Endodermal cell (in vitro differentiated cells): ENCODE measurements at places on chromosomes 6 and 20. TPM values are rescaled to one million over a fixed set of nuclear protein-coding genes. Genes with fewer than 3 reads are reported as not detected.

DNA sequence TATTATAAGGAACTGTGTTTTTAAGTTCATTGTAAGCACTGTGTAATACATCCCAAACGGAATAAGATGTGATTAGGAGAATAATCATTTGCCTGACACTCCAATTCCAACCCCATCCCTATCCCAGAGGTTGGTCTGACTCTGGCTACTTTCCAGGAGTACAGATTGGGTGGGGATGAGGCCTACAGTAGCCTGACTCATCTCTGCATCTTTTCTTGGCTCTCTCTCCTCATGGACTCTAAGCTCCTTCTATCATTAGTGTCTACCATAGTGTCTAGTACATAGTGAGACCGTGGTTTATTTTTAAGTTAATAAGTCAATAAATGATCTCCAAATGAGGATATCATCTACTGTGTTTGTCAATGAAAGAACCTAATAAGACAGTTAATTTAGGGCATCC, 92.2 kb upstream of the CNKSR3 start:
- H3K4me3 ChIP-seq: no peak overlapping the region
- no peak overlapping the region for H3K27ac ChIP-seq
- no peaks in the 10 kb centered on the region for H3K27me3 ChIP-seq
- H3K36me3 ChIP-seq: no peaks in the 10 kb centered on the region
- H3K4me1 ChIP-seq: no peaks in the 10 kb centered on the region

The TLDC2 gene
- total RNA-seq: 0.18 and 0.29 TPM in 2 replicates

The APOM gene
- total RNA-seq: 2.0 to 3.2 TPM (median 2.0 TPM) in 3 replicates

The CST5 gene
- not detected in 2 replicates for total RNA-seq

The KCNK15 gene
- 0.22 to 0.96 TPM in 2 of 3 replicates, not detected in the other for total RNA-seq

The BPI gene
- not detected in 2 replicates for total RNA-seq

DNA sequence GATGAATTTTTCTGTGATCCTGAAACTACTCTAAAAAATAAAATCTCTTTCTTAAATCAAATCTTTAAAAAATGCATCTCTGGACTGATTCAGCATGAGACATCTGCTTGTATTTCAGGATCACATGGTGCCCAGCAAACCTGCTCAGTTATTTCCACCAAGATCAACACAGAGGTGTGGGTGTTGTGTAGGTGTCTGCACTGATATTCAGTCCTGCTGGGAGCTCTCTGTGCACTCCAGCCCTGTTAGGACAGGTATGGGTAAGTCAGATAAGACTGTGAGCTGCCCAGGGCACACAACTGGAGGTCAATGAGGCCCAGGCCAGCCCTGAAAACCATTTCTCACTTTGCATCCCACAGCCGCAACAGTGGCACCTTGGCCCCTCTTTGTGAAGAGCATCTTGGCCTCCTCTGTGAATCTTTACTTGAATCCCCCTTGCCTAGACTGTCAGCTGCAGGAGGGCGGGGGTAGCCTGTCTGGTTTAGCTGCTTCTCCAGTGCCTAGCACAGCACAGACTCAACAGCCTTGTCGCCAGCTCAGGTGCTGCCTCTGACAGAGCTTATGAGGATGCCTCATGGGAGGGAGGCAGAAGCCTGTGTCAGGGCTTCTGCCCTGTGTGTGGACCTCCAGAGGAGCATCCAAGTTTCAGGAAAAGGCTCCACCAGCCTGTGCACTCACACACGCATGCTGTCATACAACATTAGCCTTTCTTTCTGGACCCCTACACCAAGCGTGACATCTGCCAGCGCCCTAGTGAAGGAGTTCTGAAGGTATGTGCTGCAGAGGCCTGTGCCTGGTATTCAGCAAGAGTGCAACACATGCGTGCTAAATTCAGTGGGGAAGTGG, 187.6 kb upstream of the CST7 start:
- peak; percentile 23 for DNase-seq
- H3K36me3 ChIP-seq: no peaks in the 10 kb centered on the region
- no peak overlapping the region for H3K4me3 ChIP-seq
- H3K27me3 ChIP-seq: no peaks in the 10 kb centered on the region

- no peaks in the 10 kb centered on the region for H3K36me3 ChIP-seq
- DNase-seq: peak; percentile 55
- no peak overlapping the region for H3K27ac ChIP-seq
- no peaks in the 10 kb centered on the region for H3K27me3 ChIP-seq
- peaks cover 10% of the 10 kb centered on the region for H3K4me1 ChIP-seq
Measured at GRCh38 chr20:50188879-50189680, 1.6 kb upstream of the CEBPB start.

GRCh38 chr20:58875111-58875510, 22.6 kb downstream of the GNAS start:
- H3K27me3 ChIP-seq: peaks cover 8% of the 10 kb centered on the region
- H3K4me3 ChIP-seq: no peak overlapping the region
- DNase-seq: no peak

DNA sequence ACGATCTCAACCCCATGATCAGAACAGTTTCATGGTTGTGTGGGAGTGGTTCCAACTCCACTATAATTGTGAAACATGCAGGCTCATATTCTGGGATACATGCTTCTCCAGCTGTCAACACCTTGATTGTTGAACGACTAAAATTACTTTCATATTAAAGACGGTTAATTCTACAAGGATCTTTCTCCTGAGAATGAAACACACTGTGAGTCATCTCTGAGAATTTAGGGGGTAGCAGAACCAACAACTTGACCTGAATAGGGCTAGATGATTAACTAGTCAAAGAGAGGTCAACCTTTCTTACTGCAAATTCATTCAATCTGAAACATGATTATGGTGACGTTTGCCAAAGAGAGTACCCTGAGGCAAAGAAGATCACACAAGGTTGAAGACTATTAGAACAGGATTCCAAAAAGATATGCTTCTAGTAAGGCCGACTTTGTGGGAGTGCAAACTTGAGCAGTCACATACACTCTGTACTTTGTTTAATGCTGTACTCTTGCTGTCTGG, 175.2 kb upstream of the CITED2 start:
- no peaks in the 10 kb centered on the region for H3K36me3 ChIP-seq
- H3K27ac ChIP-seq: no peak overlapping the region
- no peak overlapping the region for H3K4me3 ChIP-seq
- no peak for DNase-seq

The BANF2 gene
- not detected in 3 replicates for total RNA-seq

DNA sequence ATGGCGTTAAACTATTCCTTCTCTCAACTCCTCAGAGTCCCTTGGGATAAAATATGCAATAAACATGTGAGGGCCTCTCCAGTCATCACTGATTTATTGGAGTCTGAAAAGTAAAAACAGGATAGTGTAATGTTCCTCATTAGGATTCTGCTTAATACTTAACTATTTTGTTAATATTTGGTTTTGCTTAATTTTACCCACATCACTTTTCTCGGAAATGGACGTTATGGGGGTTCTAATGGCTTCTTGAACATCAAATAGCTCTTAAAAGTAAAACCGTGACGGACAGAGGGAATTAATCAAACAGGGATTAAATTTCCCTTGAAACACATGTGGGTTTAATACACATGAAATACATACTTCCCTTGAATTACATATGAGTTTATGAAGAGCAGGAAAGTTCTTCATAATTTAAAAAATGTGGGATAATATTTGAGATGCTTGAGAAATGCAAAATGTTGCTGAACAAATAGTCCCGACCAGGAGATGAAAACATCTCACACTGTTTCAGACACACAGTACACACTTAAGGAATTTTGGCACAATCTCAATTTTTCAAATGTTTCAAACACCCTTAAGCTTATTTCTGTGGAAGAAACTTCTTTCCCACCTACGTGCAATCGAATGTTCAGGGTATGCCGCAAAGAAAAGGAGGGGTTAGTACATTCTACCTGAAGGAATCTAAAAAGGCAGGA, 38.4 kb upstream of the EIF2S2 start:
- no peaks in the 10 kb centered on the region for H3K36me3 ChIP-seq
- DNase-seq: no peak
- no peak overlapping the region for H3K4me3 ChIP-seq
- peaks cover 10% of the 10 kb centered on the region for H3K4me1 ChIP-seq
- H3K27ac ChIP-seq: no peak overlapping the region
- H3K27me3 ChIP-seq: no peaks in the 10 kb centered on the region

The PDYN gene
- total RNA-seq: 0.52 to 0.71 TPM (median 0.65 TPM) in 3 replicates

The ARHGAP40 gene
- total RNA-seq: 18.3 and 18.5 TPM in 2 replicates

DNA sequence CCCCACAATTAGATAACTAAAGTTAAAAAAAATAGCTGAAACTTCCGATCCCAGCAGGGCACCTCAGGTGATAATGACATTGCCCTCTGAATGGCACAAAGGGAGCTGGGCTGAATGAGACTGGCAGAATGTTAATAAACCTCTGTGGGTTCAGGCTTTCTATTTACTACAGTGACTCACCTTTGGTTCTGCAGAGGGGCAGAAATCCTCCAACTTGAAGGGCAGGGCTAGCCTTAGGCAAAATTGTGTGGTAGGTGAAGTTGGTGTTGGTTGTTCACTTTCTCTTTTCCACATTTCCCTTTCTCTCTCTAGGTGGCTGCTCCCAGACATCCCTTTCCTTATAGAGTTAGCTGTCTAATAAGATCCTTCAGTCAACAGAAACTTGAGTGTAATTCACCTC, 625.2 kb downstream of the EPM2A start:
- no peaks in the 10 kb centered on the region for H3K27me3 ChIP-seq
- H3K4me1 ChIP-seq: no peaks in the 10 kb centered on the region
- H3K36me3 ChIP-seq: no peaks in the 10 kb centered on the region

The CD83 gene
- 2.8 and 3.0 TPM in 2 replicates for total RNA-seq

The LAMA2 gene
- total RNA-seq: 2.3 to 3.1 TPM (median 3.0 TPM) in 3 replicates

GRCh38 chr6:1262704-1263038, 49.2 kb upstream of the FOXQ1 start:
- no peak overlapping the region for H3K4me3 ChIP-seq
- no peak overlapping the region for H3K27ac ChIP-seq
- no peaks in the 10 kb centered on the region for H3K27me3 ChIP-seq
- no peak for DNase-seq
- no peaks in the 10 kb centered on the region for H3K4me1 ChIP-seq
- H3K36me3 ChIP-seq: no peaks in the 10 kb centered on the region

The MRPS10 gene
- total RNA-seq: 32.7 and 33.4 TPM in 2 replicates

DNA sequence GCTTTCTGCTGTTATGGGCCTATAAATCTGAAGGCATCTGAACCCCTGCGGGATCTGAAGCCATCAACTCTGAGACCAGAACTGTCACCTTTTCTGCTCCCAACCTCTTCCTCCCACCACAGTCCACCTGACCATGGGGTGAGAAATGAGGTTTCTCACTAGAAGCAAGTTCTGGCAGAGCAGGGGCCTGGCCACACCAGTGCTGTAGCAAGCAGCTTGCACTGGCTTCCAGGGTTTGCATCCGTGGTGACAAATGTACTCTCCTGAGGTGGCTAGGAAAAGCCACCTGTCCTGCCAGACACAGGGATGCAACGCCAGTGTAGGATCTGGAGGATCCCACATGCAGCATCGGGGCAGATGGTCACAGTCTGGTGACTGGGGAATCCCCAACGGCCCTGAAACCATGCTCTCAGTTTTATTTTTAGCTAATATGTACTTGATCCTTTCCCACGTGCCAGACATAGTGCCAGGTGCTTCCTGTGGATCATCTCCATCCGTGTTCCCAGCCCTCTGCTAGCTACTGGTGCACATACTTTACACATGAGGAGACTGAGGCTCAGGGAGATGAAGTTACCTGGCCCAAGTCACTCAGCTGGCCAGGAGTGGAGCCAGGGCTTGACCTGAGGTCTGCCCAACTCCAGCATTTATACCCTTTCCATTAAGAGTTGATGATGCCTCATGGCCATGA, 122.1 kb upstream of the SPACA1 start:
- H3K27me3 ChIP-seq: no peaks in the 10 kb centered on the region
- no peak overlapping the region for H3K4me3 ChIP-seq
- no peak for DNase-seq
- no peak overlapping the region for H3K27ac ChIP-seq

The MAVS gene
- 34.2 to 47.1 TPM (median 43.1 TPM) in 3 replicates for total RNA-seq

DNA sequence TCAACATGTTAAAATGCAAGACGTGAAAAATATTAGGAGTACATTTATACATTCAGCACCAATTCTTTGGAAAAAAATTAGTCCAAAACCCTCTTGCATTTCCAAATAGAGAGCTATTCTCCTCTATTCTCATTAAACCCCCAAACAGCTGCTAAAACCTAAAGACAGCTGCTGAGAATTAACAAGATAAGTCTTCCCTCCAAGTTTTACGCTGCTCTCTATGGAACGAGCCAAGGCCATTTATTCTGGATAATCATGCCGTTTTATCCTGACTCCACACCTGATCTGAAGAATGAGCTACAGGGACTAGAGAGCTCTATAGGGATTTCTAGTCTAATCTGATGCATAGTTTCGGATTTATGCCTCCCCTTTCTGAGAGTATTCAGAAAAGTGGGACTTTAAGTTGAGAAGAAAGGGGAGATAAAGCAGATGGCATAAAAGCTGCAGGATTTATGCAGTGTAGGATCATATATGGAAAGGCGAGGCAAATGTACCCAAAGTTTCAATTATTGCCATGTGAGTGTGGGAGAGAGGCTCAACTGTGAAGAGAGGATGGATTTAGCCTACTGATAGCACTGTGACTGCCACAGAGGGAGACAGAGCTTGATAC, 64.7 kb upstream of the HS3ST5 start:
- no peak overlapping the region for H3K4me3 ChIP-seq
- no peaks in the 10 kb centered on the region for H3K36me3 ChIP-seq
- H3K4me1 ChIP-seq: peaks cover 10% of the 10 kb centered on the region

The TRAPPC3L gene
- total RNA-seq: not detected in 2 replicates

The SYNDIG1 gene
- total RNA-seq: 3.8 and 5.5 TPM in 2 replicates

- peaks cover 9% of the 10 kb centered on the region for H3K36me3 ChIP-seq
- peaks cover 5% of the 10 kb centered on the region for H3K4me1 ChIP-seq
- no peak overlapping the region for H3K27ac ChIP-seq
- H3K27me3 ChIP-seq: peaks cover 18% of the 10 kb centered on the region
Measured at GRCh38 chr6:137870744-137871247, 3.7 kb downstream of the TNFAIP3 start.

DNA sequence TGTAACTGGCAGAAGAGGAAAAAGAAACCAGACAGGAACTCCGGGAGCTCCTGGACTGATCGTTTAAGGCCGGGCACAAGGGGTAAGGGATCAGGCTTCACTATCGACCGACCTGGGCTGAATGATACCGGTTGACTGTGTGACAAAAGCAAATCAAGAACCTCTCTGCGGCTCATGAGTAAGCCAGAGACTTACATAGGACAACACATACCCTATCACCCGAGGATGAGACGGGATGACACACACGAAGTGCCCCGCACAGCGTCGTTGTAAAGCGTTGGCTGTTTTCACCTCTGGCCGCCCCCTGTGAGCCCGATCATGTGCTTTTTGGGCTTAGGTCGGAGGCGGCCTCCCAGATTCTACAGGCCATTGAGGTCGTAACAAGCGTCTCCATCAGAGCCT, 695 bp upstream of the TGIF2 start:
- peaks cover under 1% of the 10 kb centered on the region for H3K36me3 ChIP-seq
- H3K4me1 ChIP-seq: peaks cover 8% of the 10 kb centered on the region
- H3K4me3 ChIP-seq: peak overlapping the region; percentile 78
